ENCODE measurements at places on chromosomes 2 and 18. TPM values are rescaled to one million over a fixed set of nuclear protein-coding genes. Genes with fewer than 3 reads are reported as not detected.

The LBX2 gene
- polyA plus RNA-seq, result 5.2 TPM

The ERICH2 gene
- 3.1 TPM for polyA plus RNA-seq

The MC4R gene
- not detected for polyA plus RNA-seq

The ARHGAP25 gene
- polyA plus RNA-seq, result 0.21 TPM

The MYO5B gene
- 20.3 TPM for polyA plus RNA-seq

The CD207 gene
- polyA plus RNA-seq, result 0.29 TPM

The LOXHD1 gene
- polyA plus RNA-seq, result not detected

The PRKAG3 gene
- polyA plus RNA-seq, result 0.23 TPM

The MAP4K4 gene
- 60.6 TPM for polyA plus RNA-seq

The SCN7A gene
- 0.63 TPM for polyA plus RNA-seq
